SHP77 (cell line): ENCODE measurements at places on chromosomes 7 and 10.
A peak's percentile ranks its signal among the peaks of the same experiment; 100 is the strongest.

GRCh38 chr10:73931767-73932619 lies 21.1 kb downstream of the PLAU start:
- DNase-seq = no peak

DNA sequence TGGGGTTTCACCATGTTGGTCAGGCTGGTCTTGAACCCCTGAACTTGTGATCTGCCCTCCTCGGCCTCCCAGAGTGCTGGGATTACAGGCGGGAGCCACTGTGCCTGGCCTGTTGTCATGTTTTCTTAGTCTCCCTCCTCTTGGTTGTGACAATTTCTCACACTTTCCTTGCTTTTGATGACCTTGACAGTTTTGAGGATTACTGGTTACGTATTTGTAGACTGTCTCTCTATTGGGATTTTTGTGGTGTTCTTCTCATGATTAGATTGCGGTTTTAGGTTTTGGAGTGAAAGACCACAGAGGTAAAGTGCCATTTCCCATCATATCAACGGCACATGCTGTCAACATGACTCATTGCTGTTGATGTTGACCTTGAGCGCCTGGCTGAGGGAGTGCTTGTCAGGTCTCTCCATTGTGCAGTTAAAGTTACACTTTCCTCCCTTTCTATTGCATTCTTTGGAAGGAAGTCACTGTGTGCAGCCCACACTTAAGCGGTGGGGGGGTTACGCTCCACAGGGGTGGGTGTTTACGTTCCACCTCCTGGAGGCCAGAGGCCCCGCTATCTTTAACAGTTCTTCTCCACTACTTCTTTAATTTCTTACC lies 10.8 kb downstream of the NEURL1 start:
- no peak for DNase-seq

DNA sequence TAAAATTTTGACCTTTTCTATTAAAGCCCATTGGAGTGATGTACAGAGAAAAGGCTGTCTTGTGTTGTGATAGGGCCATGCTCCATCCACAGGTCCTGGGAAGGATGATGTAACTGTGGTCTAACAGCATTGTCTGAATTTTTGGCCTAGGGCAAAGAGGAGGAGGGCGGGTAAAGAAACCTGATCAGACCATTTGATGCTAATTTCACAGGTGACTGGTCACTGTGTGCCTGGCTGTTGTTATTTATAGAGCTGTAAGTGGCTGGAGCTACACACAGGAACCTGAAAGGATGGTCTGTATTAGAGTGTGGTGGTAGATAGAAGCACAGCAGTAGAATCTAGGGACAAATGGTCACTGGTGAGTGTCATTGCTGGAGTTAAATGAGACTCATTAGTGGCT lies 182.1 kb downstream of the AUTS2 start:
- no peak for DNase-seq

DNA sequence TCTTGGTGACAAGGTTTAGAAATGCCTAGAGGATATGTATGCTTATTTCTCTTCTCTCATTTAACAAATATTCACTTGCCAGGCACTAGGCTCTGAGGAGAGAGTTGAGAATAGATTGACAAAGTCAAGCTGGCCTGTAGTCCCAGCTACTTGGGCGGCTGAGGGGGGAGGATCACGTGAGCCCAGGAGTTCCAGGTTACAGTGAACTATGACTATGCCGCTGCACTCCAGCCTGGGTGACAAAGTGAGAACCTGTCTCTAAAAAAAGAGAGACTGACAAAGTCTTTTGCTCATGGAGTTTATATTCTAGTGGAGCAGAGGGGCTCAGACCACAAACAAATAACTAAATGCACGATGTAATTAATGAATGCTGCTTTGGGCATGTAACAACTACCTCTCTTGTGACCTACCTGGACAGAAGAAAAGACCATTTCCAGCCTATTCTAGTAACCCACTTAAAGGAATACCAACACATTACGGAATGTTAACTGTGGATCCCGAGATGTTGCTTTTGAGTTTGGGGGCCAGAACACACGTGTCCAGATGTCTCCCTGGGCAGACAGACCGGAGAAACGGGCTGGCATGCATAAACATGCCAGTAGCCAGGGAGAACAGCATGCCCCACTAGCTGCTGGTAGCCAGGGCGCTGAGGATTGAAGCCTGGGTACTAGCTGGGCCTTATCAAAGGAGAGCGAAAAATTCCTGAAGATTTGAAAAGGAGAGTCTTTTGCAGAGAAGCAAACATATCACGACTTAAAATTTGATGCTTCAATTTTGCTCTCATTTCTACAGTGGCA lies 2.6 kb upstream of the BMPR1A start:
- DNase-seq = no peak

GRCh38 chr10:71216751-71217265 lies 4.4 kb downstream of the UNC5B start:
- no peak for DNase-seq

- no peak for DNase-seq
Measured at GRCh38 chr10:87508837-87509236, 4.1 kb downstream of the MINPP1 start.

DNA sequence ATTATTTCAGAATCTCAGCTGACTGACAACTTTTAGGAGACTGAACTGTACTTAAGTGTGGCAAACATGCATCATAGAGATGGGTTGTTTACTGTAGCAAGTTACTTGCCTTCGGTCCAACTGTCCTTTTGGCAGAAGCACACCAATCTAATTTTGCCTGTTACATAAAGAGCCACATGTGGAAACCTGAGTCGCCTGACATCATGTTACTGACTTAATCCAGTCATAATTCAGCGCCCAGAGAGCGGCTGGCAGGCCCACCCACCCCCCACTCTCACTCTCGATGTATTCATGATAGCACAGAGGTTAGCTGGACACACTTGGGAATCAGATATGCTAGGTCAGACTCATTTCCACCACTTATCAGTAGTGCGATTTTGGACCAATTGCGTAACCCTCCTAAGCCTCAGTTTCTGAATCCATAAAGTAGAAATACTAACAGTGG lies 57.3 kb upstream of the CAPZA2 start:
- DNase-seq = peak; percentile 15

- DNase-seq = peak; percentile 93
Measured at GRCh38 chr10:17386616-17387075, 67.7 kb downstream of the ST8SIA6 start.

DNA sequence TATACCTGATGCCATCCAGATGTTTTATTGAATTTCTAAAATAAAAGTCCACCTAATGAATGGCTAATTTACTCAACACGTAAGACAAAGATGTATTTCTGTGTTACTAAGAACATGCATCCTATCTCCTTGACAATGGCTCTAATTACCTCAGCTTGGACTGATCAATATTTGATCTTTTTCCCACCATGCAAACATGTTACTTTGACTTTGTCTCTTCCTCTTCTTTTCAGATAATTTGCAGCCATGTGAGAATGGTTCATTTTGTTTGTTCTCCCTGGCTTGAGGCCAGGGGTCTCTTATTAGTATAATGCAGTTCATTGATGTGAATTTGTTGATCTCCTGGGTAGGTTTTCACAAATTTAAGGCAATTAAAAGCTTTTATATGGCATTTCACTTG lies 302.1 kb downstream of the ADK start:
- no peak for DNase-seq

- DNase-seq = no peak
Measured at GRCh38 chr7:84879570-84880325, 307.1 kb downstream of the SEMA3D start.

DNA sequence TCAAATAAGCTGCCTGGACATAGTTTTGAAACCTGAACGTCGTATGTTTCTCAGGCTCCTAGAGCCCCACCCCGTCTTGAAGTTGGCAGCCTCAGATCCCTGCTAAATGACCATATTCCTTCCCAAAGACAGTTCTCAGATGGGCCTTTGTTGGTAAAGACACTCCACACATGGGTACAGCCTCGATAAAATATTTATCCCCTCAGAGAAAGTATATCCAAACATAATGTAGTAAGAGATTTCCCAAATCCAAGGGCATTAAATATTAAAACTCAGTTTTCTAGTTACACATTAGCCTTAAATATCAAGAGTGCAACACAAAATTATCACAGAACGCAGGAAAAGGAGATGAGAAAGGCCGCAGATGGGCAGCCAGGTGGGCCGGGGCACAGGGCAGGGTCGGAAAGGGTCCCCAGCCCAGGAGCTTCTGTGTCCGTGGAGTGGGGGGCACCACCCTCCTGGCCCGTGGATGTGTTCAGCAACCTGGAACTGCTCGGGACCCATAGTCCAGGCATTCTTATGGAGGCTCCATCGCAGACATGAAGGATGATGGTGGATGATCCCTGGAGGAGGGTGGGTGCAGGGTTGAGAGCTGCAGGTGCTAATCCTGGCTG lies 1.5 kb upstream of the CFAP46 start:
- no peak for DNase-seq

DNA sequence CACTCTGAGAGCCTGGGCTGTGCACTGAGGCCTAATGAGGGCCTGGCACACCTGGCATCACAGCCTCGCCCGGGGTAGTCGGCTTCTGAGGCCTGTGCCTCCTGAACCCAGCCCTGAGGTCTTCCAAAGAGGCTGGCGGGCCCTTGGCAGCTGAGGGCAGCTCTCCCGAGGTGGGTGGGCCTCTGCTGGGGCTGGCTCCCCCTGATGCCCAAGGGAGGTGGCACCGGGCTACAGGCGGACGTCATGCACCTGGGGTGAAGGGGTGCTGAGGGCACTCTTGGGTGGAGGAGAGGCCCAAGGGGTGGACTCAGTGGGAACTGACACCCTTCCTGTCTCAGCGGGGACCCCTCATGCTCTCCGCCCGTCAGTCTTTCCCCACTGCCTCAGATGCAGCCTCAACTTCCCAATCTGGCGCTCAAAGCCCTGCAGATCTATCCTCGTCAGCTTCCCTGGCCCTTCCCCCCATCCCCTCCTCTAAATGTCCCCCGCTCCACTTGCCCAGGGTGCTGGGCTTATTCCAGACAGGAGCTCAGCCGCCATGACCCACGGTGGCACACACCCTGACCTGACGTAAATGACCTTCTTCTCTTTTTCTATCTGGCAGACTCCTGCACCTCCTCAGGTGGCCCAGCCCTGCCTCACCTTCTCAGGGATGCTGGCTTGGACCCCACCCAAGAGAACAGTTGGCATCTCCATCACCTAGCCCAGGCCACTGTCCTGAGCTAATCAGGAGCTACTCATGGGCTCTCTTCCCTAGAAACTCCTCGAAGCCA lies 38.2 kb downstream of the MYL10 start:
- no peak for DNase-seq

DNA sequence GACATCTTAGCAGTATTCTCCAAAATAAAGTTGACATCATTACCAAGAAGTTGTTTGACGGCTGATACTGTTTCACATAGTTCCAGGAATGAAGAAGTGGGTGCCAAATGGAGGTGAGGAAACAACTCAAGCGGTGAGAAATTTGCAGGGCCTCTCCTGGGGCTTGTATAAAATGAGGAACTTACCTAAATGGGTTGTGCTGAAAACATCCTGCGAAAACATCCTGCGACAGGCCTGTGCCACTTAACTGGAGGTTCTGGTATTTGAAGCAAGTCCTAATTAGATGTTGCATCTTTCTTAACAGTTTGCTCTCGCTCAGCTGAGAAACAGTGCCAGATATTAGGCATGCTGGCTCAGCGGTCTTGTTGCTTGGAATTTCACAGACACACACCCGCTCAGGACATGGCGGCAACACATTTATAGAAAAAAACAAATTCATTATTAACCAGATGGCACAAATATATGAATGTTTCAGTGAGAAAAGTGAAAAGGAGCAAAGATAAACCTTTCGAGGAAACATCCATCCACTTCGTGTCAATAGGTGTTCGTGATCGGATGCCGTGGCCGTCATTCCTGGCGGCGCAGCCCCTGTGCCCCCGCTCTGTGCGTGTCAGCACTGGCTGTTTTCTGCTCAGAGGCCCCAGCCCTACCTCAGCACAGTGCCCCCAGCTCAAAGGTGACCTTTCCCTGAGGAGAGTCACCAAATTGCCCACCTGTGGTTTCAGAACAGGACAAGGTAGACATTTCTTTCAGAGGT lies 48.1 kb downstream of the CDC123 start:
- no peak for DNase-seq

- DNase-seq = peak; percentile 37
Measured at GRCh38 chr10:12431151-12432101, 82.1 kb downstream of the CAMK1D start.

DNA sequence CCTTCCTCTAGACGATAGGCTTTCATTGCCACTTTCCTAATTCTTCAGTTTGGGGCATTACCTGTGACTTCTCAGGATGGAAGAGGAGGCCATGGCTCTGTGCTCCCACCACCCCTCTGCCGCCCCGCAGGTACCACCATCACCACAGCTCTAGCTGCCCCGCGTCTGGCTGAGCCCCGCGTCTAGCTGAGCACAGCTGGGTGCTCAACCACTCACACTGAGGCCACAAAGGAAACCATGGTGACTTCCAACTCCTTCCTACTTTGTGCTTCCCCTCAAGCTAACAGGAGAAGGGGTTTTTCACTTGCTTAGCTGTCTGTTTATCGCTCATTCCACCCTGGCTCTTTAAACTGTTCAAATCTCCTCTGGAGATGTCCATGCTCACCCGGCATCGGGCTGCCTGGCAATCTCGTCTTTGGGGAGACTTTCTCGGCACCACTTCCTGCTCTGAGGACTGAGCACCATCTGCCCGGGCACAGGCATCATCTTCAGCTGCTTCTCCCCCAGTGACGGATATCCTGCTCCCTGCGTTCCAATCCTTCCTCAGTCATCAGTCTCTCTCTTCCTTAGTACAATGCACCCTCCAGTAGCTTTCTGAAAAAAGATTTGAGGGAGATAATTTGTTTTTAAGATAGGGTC lies 59.4 kb downstream of the MAD1L1 start:
- DNase-seq = no peak

DNA sequence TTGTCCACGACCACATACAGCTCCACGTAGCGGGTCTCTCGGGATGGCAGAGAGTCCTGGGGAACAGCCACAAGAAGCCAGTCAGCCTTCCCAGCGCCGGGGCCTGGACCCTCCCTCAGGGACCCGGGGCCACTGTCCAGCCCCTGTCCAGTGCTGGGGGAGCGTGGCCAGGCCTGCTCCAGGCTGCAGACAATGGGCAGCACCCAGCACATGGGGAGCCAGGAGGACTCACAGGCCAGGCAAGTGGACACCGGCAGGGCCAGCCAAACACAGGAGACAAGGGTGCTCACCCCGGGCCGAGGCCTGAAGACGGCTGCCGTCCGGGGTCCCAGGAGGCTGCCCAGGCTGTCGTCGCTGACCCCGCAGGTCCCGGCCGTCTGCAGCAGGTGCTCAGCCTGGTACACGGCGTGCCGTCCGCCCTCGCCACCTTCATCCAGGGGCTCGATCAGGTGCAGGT lies 3.7 kb downstream of the ADAM8 start:
- no peak for DNase-seq

DNA sequence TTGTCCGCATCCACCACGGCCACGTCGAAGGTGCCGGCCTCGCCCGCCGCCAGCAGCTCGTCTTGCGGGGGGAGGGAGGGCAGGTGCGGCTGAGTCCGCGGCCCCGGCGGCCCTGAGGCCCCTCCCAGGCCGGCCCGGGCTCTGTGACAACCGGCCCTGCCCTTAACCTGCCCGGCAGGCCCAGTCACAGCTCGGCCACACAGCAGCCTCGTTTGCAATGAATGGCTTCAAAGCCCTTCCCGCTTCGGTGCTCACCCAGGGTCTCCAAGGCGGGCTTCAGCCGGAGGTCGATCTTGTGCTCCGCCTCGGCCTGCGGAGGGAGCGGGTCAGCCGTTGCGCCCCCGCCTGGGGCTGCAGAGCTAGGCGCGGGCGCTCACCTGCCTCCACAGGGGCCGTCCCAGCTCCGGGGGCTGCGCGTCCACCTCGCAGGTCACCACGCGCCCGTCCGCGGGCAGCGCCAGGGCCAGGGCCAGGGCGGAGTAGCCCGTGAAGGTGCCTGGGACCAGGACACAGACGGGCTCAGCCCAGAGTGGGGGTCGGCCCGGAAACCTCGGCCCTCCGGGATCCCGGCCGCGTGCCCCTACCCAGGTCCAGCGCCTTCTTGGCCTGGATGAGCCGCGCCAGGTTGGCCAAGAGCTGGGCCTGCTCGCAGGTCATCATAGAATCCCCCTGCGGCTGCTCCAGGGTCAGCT lies 928 bp downstream of the COMTD1 start:
- no peak for DNase-seq
